Karpas-422 (cell line): ENCODE measurements at places on chromosomes 13 and 19.
A peak's percentile ranks its signal among the peaks of the same experiment; 100 is the strongest.

DNA sequence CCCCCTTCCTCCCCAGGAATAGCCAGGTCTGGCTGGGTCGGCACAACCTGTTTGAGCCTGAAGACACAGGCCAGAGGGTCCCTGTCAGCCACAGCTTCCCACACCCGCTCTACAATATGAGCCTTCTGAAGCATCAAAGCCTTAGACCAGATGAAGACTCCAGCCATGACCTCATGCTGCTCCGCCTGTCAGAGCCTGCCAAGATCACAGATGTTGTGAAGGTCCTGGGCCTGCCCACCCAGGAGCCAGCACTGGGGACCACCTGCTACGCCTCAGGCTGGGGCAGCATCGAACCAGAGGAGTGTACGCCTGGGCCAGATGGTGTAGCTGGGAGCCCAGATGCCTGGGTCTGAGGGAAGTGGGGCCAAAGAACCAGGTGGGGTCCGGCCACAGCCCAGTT lies 3.2 kb downstream of the KLK2 start:
- no peak for DNase-seq

GRCh38 chr19:39917561-39918182 lies 16.8 kb downstream of the FCGBP start:
- DNase-seq = peak; percentile 29

DNA sequence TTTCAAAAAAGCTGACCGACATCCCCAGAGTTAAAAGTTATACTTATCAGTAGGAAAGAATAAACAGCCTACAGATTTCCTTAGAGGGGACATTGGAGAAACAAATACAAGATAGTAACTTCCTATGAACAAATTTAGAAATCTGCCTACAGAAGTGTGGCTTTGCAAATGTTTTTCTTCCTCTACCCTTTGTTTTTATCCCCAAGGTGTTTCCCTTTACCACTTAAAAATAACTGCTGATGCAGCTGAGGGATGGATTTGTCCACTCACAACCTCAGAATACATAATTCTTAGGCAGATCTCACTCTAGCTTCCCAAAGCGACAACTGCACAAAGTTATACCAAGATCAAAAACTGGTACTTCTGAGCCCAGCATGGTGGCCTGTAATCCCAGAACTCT lies 20.9 kb downstream of the MED4 start:
- no peak for DNase-seq

GRCh38 chr19:35718345-35719041 lies 690 bp downstream of the KMT2B start:
- DNase-seq = peak; percentile 78

- DNase-seq = no peak
Observed at GRCh38 chr19:16518061-16518460, 21.9 kb downstream of the C19orf44 start.
